ENCODE measurements at places on chromosomes 5 and 9. TPM values are rescaled to one million over a fixed set of nuclear protein-coding genes. Genes with fewer than 3 reads are reported as not detected.

The DMRT3 gene
- not detected for total RNA-seq

The ASS1 gene
- total RNA-seq: 2.0 TPM

The AKNA gene
- total RNA-seq: 0.77 TPM

The C5orf24 gene
- total RNA-seq: 52.7 TPM

The OLFML2A gene
- 4.6 TPM for total RNA-seq

The TRIM7 gene
- total RNA-seq: 1.7 TPM

The PCDHGC4 gene
- 0.65 TPM for total RNA-seq

The IFNK gene
- not detected for total RNA-seq

The SPATA6L gene
- total RNA-seq: 6.0 TPM

The SPATA31A3 gene
- not detected for total RNA-seq

The MLANA gene
- not detected for total RNA-seq

The AGXT2 gene
- not detected for total RNA-seq

The GAS1 gene
- 2.4 TPM for total RNA-seq

The CDO1 gene
- total RNA-seq: 0.43 TPM

The RPS23 gene
- 3,529 TPM for total RNA-seq

The TMC1 gene
- 0.22 TPM for total RNA-seq

The FAM78A gene
- 3.7 TPM for total RNA-seq

The CRHBP gene
- total RNA-seq: not detected

The ARHGEF37 gene
- 12.2 TPM for total RNA-seq

The FSTL4 gene
- total RNA-seq: 0.17 TPM

The SNCAIP gene
- total RNA-seq: 8.9 TPM

The SEMA5A gene
- 0.43 TPM for total RNA-seq

The ELOVL7 gene
- total RNA-seq: 0.09 TPM

The PCDHA1 gene
- under 0.01 TPM for total RNA-seq

The PKD2L2 gene
- not detected for total RNA-seq

The MYORG gene
- 1.2 TPM for total RNA-seq

The LVRN gene
- total RNA-seq: 0.22 TPM

The SIT1 gene
- total RNA-seq: not detected

The FST gene
- 10.1 TPM for total RNA-seq

The SLC25A25 gene
- 48.5 TPM for total RNA-seq

The SMIM33 gene
- not detected for total RNA-seq

The GAPT gene
- total RNA-seq: not detected

All from dermis lymphatic vessel endothelial cell (primary cell).